ENCODE measurements at places on chromosomes 7 and 10.

DNA sequence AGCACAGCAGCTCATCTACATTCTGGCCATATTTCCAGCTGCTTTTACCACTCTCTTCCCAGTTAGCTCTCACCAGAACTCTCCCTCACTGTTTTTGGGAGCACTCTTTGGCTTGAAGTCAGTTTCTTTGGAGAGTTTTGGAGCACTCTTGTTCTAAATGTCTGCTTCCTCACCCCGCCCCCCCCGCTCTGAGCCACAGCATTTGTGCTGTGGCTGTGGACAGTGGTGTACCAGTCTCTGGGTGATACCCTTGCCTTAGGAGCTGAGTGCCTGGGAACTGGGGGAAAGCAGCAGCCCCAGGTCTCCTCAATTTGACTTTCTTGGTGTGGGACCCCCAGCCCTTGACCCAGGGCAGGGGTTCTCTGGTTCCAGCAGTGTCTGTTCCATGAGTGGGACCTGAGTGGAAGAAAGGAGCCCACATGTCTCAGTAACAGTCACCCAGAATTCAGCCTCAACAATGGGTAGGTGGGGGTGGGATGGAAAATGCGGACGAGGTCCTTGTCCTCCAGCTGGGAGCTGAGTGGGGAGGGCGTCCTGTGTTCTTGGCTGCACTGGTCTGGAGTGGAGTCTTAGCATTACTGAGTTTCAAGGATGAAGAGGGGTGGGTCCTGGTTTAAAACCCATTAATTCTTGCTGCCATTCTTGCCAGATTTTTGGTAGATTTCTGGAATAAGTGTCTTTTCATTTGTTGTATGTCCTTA is 18.0 kb downstream of the RBM33 start:
- no peak for DNase-seq

- no peak for DNase-seq
These were observed 5.3 kb downstream of the CYP26C1 start for GRCh38 chr10:93065675-93066543.

- peak; percentile 36 for DNase-seq
These were observed 12.2 kb upstream of the REPIN1 start for GRCh38 chr7:150356265-150356897.

GRCh38 chr10:29254123-29255046 is 34.5 kb upstream of the LYZL1 start:
- DNase-seq = no peak

DNA sequence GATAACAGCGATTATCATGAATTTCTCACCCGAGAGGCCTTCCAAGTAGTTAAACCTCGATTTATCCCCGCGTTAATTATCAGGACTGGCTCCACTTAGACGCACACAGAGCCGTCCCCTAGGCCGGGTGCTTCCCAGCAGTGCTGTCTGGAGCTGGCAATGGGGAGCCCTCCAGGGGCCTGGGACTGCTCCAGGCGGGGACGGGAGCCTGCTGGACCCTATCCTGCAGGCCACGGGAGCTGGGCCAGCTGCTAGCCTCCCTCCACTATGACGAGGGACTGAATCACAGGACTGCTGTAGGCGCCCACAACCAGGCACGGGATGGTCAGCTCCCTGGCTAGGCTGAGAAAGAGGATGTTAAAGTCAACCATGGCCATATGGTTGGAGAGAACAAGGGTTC is 229.1 kb downstream of the ELFN1 start:
- DNase-seq = no peak

DNA sequence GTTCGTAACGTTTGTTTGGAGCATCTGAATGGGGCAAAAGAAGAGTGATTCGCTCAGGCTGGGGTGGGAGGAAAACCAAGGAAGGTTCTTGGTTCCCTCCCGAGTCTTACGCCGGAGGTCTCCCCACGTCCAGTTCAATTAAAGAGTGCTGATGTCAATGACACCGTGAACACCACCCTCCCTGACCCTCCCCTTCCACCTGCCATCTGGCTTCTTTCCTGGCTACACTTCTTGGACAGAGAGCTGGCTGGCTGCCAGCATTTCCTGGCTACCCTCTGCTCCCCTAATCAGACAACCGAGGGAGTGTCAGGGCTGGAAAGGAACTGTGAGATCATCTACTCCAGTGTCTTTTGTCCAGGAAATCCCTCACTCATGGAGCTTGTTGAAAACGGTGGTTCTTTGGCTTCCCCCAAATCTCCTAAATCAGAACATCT is 24.1 kb upstream of the FFAR4 start:
- DNase-seq = no peak

GRCh38 chr10:72417971-72418370 is 63.3 kb upstream of the DNAJB12 start:
- no peak for DNase-seq

- peak; percentile 48 for DNase-seq
These were observed 327.6 kb upstream of the ZNF32 start for GRCh38 chr10:43976292-43976691.

DNA sequence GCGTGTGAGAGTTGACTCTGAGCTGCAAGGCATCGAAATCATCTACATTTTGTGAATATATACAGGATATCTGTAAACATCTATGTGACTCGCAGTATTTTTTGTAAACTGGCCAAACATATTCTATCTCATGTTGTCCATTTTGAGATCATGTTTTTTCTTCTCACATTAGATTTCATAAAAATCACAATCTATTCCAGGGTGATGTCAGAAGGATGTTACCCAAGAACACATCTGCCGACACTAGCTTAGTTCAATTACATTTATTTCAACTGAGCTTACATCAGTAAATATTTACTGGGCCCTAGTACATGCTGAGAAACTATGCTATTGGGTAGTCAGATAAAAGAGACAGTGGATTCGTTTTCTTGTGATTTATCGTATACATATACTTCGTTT is 2.5 kb upstream of the BUB3 start:
- DNase-seq = no peak

- no peak for DNase-seq
These were observed 34.3 kb downstream of the MYL10 start for GRCh38 chr7:101594790-101595189.

DNA sequence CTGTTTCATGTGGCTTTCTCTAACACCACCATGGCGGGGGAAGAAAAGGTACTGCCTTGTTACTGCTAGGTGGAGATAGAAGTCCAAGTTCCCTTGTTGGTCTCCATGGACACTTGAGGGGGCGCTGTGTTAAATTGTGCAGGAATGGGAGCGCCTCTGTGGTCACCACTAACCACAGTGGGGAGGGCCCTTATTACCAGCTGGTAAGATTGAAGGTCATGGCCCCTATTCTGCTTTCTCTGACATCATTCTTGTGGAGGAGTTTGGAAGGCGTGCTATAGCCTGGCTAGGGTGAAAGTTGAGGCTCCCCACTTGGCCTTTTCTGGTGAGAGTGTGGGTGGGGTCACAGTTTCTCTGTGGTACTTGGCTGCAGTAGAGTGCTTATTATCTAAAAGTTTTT is 14.9 kb upstream of the MXI1 start:
- no peak for DNase-seq

DNA sequence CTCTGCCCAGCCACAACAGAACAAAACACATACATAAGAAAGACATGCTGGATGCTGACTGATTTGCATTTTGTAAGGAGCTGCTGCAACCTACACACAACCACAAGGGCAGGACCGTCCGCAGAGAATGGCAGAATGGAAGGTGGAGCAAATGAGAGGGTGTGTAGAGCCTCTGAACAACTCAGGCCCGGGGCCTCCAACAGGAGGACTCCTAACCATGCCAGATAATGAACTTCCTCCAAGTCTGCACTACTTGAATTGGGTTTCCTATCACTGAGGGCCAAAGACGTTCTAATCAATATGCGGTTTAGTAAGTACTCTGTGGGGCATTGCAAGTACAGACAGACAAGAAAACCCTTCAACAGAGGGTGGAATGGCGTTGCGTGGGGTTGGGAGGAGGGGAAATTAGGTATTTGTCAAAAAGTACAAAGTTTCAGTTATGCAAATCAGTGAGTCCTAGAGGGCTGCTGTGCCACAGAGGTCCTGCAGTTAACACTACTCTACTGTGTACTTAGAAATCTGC is 14.6 kb downstream of the VOPP1 start:
- no peak for DNase-seq

Data from kidney capillary endothelial cell (primary cell).